ENCODE measurements at places on chromosomes 16 and 17. TPM values are rescaled to one million over a fixed set of nuclear protein-coding genes. Genes with fewer than 3 reads are reported as not detected.

GRCh38 chr16:85571563-85571812 is 41.6 kb upstream of the GSE1 start:
- no peak for DNase-seq

DNA sequence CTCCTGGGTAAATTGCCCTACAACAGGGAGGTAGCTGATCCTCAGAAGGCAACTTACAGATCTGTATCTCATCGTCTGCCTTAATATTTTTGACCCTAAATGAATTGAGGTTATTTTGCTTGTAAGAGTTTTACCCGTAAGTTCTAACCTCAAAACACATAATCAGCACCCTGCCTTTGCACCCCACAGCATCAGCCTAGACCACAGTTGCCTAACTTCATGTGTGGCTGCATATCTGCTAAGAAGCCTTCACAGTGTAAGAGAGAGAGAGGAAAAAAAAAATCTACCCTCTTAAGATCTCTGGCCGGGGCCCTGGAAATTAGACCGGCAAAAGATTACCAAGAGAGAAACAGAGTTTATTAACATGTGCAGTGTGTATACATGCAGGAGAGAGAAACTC is 76.9 kb downstream of the ARHGAP44 start:
- DNase-seq = no peak

GRCh38 chr17:51000835-51001638 is 119.6 kb downstream of the SPAG9 start:
- DNase-seq = no peak

KRTAP9-2 gene
- not detected for total RNA-seq

MSLN gene
- not detected for total RNA-seq

- DNase-seq = no peak
Observed at GRCh38 chr17:81440511-81441244, 45.4 kb downstream of the BAHCC1 start.

- no peak for DNase-seq
Observed at GRCh38 chr16:1559446-1559975, 26.0 kb downstream of the TMEM204 start.

- no peak for DNase-seq
Observed at GRCh38 chr17:82880620-82881323, 41.0 kb upstream of the ZNF750 start.

DNA sequence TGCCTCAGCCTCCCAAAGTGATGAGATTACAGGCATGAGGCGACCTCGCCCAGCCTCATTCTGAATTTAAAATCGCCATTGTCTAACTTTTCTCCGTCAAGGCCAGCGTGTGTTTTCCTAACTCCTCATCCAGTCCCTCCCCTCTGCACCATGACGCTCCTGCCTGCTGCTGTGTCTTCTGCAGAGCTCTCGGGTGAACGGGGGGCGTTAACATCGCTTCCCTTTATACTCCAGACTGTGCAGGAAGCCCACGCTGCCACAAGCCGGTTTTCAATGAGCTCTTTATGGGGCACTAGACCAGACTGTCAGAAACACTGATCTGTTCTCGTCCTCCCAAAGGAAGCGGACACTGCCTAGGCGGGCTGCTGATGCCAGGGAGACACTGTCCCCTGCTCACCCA is 13.2 kb downstream of the AANAT start:
- no peak for DNase-seq

GRCh38 chr16:2428784-2429033 is 538 bp upstream of the CCNF start:
- no peak for DNase-seq

GRCh38 chr17:50328363-50329325 is 17.3 kb upstream of the XYLT2 start:
- no peak for DNase-seq

- no peak for DNase-seq
Observed at GRCh38 chr16:81838794-81839193, 59.7 kb downstream of the PLCG2 start.

DNA sequence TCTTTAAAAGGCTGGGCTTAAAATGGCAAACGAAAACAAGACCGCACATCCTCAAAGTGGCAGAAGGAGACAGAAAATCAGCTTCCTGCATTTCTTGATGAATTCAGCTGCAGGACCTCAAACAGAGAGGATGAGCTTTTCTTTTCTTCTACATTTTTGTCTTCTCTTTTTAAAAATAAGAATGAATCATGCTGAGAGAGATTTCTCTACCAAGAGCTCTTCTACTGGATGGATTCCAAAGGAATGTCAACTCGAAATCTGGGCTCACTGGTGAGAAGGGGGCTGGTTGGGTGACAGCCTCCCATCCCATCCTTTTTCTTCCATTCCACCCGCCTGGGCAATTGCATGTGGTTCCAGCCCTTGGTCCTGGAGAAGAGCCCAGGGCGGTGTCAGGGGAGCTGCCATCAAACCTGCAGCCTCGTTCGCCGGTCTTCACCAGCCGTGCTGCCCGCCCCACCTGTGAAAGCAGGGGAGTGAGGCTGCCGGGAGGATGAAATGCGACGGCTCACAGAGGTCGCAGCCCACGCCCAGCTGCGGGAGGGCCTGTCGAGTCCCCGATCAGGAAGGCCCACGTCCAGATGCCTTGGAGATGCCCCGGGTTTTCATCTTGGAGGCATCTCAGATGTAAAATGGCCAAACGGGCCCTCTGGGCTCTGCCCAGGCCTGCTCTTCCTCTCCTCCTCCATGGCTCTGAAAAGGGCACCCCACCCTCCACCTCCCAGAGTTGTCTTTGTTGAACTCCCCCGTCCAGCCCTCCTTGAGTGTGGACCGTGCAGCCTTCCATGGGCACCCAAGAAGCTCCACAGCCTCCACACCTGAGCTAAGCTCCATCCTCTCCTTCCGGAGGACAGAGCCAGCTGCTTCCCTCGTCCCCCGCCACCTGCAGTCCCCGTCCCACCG is 121.9 kb downstream of the FOXL1 start:
- DNase-seq = no peak

ACAP1 gene
- total RNA-seq = 7.6 TPM

GRCh38 chr16:74249846-74250245 is 46.8 kb upstream of the PSMD7 start:
- DNase-seq = no peak

- DNase-seq = no peak
Observed at GRCh38 chr17:59145571-59146096, 9.4 kb downstream of the SKA2 start.

KCNJ18 gene
- total RNA-seq = not detected

DNA sequence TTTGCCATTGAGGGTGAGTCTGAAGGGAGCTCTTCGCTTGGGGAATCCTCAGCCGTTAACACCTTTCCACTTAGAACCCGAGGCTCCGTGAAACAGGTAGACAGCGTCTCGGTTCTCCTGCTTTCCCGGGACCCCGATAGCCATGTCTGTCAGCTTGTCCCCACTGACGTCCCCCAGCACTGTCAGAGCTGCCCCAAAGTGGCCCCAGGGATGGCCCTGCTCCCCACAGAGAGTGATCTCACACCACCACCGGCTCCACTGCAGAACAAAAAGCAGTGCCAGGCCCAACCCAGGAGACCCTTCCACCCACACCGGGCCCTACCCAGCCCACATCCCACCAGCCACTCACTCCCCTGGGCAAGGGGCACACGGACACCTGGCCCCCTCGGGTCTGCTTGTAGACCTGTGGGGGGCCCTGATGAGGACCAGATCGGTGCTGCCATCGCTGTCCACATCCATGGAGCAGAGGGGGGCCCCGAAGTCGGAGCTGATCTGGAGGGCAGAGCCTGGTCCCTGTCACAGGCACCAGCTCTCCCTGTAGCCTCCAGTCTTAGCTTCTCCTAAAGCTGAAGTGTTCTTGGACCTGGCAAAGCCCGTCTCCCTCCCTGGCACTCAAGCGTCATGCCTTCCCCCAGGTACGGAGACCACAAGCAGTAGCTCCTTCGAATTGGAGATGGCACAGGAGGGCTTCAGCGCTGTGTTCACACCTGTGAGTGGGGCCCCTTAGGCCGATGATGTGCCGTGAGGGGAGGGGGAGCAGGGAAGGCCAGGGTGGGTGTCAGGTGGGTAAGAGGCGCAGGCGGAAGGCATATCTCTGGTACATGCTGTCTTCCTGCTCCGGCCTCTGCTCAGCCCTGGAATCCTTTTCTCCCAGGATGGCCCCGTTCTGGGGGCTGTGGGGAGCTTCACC is 6.5 kb downstream of the ITGAX start:
- DNase-seq = no peak

DNA sequence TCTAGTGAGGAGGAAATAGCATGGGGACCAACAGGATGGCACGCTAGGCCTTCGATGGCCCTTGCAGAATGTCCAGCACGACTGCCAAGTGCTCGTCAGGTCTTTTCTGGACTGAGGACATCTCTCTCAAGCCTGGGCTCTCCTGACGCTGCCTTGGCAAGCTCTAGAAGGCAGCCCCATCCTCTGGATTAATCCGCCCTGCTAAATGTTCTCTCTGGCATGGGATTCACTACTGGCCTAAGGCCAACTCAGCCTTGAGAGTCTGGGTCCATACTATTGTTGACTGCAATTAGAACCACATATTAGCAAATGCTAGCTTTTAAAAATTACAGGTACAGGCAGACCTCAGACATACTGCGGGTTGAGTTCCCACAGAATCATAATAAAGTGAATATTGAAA is 2.5 kb upstream of the CEP295NL start:
- DNase-seq = no peak

DNA sequence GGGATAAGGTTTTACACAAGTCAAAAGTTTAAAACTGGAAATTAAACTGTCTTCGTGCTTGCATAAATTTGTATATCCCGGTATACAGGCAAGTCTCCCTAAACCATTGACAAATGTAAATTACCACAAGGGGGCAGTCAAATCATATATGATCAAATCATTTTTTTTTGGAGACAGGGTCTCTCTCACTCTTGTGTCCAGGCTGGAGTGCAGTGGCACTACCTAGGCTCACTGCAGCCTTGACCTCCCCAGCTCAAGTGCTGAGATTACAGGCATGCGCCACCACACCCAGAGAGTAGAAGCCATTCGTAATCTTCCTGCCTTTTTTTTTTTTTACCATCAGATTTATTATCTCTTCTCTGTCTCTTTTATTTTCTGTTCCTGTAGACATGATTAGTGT is 18.5 kb downstream of the TOP2A start:
- no peak for DNase-seq

GRCh38 chr17:35568561-35568960 is 7.9 kb upstream of the SLFN14 start:
- DNase-seq = no peak

Data from vagina (tissue), 2 donors.